ENCODE measurements at places on chromosomes 6 and 20.
A peak's percentile ranks its signal among the peaks of the same experiment; 100 is the strongest.

DNA sequence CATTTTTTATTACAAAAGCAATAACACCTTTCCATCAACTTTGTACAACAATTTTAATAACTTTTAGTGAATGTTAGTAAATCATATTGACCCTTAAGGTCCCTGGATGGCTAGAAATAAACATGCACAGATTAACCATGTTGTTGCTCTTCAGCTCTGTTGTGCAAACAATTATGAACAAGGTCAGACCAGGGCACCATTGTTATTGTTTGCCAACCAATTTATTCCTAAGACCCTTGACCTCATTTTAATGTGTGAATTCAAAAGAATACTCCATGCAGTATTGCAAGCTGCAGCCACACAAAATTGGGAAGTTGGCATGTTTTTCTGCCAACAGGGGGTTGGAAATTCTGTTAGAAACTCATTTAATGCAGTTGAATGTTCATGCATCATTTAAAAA, 426.6 kb upstream of the MAP3K7 start:
- no peak for DNase-seq

- DNase-seq: no peak
Measured at GRCh38 chr20:46303176-46303956, 4.9 kb downstream of the CDH22 start.

GRCh38 chr6:165758441-165758840, 95.4 kb upstream of the PDE10A start:
- no peak for DNase-seq

- DNase-seq: no peak
Measured at GRCh38 chr6:107284805-107285204, 169.5 kb upstream of the BEND3 start.

GRCh38 chr6:97215157-97215769, 67.8 kb downstream of the MMS22L start:
- no peak for DNase-seq

GRCh38 chr6:120875900-120876299, 458.4 kb downstream of the TBC1D32 start:
- DNase-seq: no peak

DNA sequence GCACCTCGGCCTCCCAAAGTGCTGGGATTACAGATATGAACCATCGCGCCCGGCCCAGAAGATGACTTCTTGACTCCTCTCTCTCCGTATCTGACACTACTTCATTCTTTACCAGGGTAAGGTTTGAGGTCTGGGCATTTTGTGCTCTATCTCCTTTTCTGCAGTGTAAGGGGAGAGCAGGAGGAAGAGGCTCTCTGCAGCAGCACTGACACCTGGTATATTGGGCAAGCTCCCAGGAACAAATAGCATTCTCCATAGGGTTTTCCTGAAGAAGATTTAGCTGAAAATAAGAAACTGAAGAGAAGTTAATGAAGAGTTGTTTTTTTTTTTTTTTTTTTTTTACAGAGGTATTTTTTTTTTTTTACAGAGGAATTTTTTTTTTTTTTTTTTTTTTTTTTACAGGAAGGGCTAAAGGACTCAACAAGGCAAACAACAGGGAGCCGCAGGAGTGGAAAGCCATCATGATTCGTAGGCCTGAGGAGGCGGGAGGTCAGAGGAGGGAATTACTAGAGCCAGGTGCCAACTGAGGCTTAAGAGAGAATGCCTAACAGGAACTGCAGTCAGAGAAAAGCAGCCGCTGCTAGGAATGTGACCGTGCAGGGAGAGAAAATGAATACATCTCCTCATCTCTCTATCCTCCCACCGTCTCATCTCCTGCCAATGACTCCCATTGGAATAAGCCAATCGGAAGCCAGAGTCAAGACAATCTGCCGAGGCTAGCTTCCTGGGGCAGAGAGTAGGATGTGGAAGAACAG, 34.7 kb upstream of the ADGRF4 start:
- no peak for DNase-seq

DNA sequence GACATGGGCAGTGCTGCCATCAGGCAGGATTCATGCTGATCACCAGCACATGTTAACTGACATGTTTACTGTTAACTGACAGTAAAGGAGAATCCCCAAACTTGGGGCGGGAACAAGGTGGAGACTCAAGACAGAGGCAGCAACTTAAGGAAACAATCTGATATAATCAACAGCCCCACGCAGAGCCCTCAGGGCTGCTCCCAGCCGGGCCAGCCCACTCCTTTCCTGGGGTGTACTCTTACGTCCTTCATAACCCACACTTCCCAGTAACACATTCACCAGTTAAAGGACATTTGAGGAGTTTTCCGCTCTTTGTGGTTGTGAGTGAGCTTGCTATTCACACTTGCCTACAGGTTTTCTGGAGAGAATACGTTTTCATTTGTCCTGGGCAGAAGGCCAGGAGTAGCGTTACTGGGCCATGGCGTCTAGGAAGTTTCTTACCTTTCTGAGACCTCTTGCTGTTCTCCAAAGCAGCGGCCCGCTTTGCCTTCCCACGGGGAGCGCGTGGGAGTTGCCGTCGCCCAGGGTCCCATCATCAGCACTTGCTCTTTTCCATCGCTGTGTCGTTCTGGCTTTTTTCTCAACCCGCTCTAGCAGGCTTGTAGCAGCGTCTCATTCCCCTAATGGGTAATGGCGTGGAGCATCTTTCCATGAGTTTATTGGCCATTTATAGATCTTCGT, 56.4 kb downstream of the FOXF2 start:
- DNase-seq: no peak

- DNase-seq: no peak
Measured at GRCh38 chr20:53579581-53580375, 13.9 kb downstream of the ZNF217 start.

DNA sequence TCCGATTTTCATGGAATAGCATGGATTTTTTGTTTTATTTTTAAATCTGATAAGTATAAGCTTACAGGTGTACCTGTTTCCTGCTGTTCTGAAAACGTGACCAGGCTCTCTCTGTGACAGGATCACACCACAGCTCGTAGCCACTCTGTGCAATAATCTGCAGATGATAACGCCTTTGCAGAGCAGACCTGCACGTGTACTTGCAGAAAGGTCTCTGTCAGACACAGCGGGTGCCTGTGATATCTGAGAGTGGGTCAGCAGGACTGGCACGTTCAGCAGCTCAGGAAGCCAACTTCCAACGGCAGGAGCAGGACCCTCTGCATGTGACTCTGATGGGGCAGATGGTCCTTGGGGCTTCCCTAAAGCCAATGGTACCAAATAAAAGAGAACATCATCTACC, 68.6 kb upstream of the HDDC2 start:
- DNase-seq: no peak

DNA sequence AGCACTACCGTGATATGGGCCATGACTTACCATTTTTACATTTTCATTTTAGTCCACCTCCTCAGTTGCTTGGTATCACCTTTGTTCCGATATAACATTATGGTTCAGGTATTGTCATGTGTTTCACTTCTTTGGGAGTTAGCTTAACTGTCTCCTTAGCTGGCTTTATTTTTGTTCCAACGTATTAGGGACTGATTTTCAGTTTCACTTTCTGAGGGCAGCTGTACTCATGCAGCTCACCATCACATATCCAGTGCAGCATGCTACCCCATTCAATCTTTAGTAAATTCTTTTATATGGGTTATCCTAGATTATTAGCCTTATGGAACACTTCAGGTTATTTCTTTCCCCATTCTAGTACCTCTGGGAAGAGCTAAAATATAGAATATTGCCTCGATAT, 362.2 kb upstream of the IRAK1BP1 start:
- no peak for DNase-seq

GRCh38 chr6:136979206-136979605, 57.1 kb downstream of the SLC35D3 start:
- no peak for DNase-seq

- DNase-seq: no peak
Measured at GRCh38 chr6:1325461-1326309, 13.8 kb downstream of the FOXQ1 start.

- peak; percentile 46 for DNase-seq
Measured at GRCh38 chr6:43644940-43645612, at the start of gene RSPH9. RSPH9 (plus strand) TSS chr6:43645036; CDS start chr6:43645099, 63 bp downstream.

DNA sequence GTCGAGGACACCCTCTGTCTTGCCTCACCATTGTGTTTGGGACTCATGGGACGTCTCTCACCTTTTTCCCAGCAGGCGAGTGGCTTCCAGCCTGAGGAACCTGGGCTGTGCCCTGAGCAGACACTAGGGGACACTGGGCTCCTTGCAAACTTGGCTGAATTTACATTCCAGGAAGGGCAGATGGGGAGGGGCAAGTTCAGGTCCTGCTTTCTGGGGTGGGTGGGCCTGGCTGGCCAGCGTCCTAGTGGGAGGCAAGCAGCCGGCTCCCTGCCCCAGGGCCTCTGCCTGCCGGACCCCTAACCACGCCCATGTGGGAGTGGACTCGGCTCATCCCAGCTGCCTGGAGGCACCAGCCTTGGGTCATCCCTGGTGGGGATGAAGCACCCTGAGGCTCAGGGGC, 48.2 kb upstream of the MLN start:
- no peak for DNase-seq

GRCh38 chr6:100382031-100382430, 82.7 kb downstream of the SIM1 start:
- DNase-seq: no peak

- no peak for DNase-seq
Measured at GRCh38 chr6:157023958-157024357, 246.8 kb downstream of the ARID1B start.

GRCh38 chr20:48983423-48984400, 62.2 kb downstream of the ARFGEF2 start:
- no peak for DNase-seq

GRCh38 chr6:154824076-154824475, 90.9 kb downstream of the SCAF8 start:
- no peak for DNase-seq

DNA sequence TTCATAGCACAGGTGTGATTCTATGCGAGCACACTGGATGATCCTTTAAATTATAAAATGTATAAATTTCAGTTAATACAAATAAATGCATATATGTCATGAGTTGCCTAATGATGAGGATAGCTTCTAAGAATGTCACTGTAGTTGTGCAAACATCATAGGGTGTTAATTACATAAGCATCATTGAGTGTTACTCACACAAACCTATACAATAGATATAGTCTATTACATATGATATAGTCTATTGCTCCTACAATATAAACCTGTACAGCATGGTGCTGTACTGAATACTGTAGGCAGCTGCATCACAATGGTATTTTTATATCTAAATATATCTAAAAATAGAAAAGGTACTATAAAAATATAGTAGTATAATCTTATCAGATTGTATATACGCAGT, 159.0 kb downstream of the PTPRK start:
- DNase-seq: no peak

GRCh38 chr20:44034965-44035635, 120.4 kb downstream of the TOX2 start:
- no peak for DNase-seq

DNA sequence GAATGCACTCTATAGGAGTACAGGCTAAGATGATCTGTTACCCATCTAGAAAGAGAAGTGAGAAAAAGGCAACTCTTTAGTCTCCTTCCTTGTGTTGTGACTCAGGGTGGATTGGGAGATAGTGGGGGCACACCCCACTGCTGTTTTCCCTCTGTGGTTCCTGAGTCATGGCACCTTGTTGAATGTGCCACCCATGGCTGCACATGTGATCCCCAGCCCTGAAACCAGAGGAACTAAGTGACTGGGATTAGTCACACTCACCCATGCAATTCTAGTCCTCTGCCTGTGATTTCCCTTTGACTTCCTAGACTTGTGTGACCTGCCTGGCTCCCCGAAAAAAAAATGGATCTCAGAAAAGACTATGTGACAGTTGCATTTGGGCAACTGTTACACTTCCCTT, 48.6 kb upstream of the HTR1B start:
- DNase-seq: no peak

- no peak for DNase-seq
Measured at GRCh38 chr6:110055387-110055735, 77.2 kb downstream of the GPR6 start.

GRCh38 chr6:64010010-64010409, 374.4 kb downstream of the PHF3 start:
- no peak for DNase-seq

GRCh38 chr6:82166493-82166892, 81.1 kb downstream of the IBTK start:
- no peak for DNase-seq

DNA sequence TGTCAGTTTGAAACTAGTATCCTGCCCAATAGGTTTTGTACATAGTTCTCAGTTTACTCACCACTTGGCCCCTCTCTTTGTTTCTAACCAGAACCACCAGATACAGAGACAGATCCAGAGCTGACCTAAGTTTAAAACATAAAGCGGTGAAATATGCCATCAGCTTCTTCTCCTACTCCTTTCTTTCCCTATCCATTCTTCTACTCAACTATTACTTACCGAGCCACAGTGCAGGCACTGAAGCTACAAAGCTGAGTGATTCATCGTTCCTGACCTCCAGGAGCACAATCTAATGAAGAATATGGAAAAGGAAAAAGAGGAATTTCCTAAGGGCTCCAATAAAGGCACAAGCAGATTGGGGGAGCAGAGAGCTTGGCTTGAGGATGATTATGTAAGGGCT, 286.0 kb downstream of the FOXC1 start:
- DNase-seq: no peak

DNA sequence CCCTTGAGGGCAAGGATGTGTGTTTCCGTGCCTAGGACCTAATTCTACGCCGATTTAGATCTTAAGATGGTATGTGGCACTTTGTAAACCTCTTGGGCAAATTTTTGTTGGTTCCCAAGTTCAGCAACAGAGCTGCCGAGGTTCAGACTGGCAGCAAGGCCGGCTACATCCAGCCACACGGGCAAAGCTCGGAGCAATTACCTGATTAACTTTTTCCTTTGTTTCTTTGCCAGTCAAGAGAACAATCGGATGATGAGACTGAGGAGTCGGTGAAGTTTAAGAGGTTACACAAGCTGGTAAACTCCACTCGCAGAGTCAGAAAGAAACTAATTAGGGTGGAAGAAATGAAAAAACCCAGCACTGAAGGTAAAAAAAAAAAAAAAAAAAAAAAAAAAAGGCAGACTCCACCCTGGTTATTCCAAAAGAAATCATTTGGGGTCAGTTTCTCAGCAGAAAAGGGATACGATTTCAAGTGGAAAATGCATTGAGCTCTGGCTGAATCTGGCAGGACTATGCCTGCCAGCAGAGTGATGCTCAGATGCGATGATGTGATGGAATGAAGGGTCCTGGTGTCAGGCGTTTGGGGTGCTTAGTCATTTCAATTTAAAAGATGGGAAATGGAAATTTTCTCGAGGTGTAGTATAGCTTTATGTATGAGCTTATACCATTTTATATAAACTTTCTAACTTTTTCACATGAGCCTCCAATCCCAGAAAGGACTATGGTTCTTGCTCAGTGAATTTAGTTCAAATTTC, 171.6 kb downstream of the SASH1 start:
- no peak for DNase-seq
